ENCODE measurements at places on chromosomes 12 and 14. TPM values are rescaled to one million over a fixed set of nuclear protein-coding genes. Genes with fewer than 3 reads are reported as not detected.

- DNase-seq: peak; percentile 11
Observed at GRCh38 chr12:31118347-31119191, 44.9 kb downstream of the DDX11 start.

DNA sequence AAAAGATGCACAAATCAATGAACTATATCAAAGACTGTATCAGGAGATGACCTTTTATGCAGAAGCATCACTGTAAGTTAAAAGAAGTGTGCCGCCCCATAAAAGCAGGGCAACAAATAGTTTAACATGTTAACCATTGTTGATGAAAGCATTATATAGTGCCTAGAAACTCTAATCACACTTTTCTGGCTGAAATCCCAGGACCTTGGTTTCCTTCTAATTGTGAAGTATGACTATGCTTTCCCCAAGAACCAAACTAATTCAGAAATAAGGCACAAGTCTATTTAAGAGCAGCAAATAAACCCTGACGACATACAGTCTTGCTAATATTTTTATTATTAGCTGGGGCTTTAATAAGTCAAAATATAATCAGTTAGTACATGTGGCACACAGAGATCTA, 21.7 kb downstream of the RACGAP1 start:
- DNase-seq: no peak

Gene NID2
- polyA plus RNA-seq: 0.37 TPM

Gene PGF
- polyA plus RNA-seq: 0.13 TPM

DNA sequence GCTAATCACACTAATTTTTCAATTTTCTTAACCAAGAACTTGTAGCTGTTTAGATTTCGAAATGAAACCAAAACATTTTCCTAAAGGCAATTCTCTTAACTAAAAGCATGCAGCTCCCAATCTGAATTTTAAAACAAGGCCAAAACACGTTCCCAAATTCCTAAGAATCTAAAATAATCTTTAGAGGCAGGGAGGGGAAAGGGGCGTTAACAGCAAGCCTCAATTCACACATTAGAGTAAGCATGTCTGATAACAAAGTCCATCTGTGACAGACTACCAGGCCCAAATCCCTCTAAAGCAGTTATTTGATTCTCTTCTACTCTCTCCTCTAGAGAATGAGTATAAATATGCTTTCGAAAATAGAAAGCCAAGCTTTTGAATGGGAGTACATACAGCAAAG, 754 bp downstream of the ATG14 start:
- no peak for DNase-seq

- peak; percentile 86 for DNase-seq
Observed at GRCh38 chr14:58239244-58240195, 5.1 kb upstream of the PSMA3 start.

DNA sequence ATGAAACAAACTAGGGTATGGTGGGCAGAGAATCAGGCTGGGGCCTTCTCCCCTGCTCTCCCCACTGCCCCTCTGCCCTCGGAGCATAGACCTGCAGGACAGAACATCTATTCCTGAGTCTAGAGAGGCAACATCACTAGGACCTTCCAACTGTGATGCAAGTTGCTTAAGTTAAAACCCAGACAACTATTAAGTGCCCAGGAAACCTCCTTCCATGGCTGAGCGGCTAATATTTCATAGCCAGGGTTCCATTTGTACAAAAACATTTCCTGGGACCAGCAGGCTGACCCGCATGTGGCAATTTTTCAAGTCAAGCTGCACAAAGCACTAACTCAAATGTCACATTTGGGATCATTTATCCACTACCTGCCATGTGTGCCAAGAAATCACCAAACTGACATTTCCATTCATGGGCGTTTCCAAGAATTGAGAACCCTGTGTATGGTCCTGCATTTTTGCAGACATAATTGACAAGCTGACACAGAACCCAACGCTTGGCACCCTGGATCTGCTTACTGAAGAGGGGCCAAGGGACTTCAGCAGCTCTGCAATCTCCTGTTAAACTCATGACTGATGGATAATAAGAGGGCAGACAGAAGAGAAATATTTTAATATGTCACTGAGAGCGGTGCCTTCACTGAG, 32.7 kb downstream of the NT5DC3 start:
- no peak for DNase-seq

Gene CELA1
- polyA plus RNA-seq: 1.6 TPM

- no peak for DNase-seq
Observed at GRCh38 chr12:3229577-3229976, 152.4 kb downstream of the TSPAN9 start.

Gene RPGRIP1
- not detected for polyA plus RNA-seq

DNA sequence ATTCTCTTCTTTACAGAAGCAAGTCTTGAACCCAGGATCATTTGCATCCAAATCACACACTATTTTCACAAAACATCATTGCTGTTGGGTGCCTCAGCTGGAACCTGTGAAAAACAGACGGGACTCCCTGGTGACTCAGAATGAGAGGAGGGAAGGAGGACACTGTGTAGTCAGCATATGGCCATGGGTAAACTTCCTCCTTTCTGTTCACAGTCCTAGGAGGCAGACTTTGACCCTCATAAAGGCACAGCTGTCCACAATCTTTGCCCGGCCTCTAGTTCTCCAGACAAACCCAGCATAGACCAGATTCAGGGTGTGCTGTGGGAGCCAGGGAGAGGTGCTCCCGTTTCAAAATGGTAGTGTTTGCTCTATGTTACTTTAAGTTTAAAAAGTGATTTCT, 62.0 kb downstream of the DYRK2 start:
- DNase-seq: no peak

- no peak for DNase-seq
Observed at GRCh38 chr12:55001198-55001868, 16.8 kb upstream of the TESPA1 start.

Gene PRPF40B
- 0.73 TPM for polyA plus RNA-seq

DNA sequence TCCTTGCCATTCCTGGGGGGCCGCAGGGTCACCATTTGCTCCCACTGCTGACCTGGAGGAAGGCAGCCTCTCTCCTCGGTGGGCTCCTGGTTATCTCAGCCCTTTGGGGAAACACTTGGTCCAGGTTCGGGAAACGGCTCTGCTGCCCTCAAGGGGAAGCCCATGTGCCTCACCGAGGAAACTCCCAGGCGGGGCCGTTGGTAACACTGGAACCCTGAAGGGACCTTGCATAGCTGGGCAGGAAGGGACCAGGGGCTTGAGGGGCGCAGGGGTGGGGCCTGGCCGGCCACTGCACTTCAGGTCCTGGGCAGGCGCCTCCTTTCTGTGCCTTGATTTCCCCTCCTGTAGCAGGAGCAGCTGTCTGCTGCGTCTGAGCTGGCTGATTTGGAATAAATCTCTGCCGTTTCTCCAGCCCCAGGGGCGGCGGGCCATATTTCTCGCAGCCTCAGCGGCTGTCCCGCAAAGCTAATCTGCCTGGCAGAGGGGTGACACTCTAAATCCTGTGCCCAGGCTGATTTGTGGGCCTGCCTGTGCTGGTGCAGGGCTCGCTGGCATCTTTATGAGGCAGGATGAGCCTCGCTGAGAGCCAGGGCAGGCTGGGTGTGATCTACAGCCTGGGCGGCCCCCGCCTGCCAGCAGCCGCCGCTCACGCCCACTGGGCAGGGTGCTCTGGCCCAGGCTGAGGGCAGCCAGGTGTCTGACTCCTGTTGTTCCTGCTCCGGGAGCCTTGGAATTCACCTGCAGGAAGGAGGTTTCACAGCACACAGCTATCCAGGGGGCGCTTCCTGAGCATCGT, 49.7 kb downstream of the KIF26A start:
- no peak for DNase-seq

GRCh38 chr14:98952593-98953350, 319.2 kb downstream of the BCL11B start:
- DNase-seq: no peak

GRCh38 chr12:49055092-49055491, 5.5 kb downstream of the KMT2D start:
- DNase-seq: no peak

Gene MANSC4
- 0.32 TPM for polyA plus RNA-seq

DNA sequence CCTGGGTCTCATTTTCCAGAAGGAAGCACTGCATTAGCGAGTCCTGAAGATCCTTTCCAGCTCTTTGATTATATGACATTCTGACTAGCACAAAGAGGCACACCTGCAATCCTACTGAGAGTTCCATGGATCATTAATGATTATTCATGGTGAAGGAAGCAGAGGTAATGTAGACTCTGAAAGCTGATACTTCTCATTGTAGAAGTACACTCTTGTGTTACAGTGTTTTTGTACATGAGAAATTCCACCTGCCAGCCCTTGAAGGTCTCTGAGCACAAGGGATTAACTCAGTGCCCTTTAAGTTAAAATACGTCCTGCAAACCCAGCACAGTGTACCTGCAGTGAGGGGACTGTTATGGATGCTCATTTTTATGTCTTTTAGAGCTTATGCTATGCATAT, 558.8 kb upstream of the FBXO33 start:
- no peak for DNase-seq

All from CD4-positive, alpha-beta memory T cell (primary cell).